HepG2 (cell line): ENCODE measurements at places on chromosomes 3 and 15.

DNA sequence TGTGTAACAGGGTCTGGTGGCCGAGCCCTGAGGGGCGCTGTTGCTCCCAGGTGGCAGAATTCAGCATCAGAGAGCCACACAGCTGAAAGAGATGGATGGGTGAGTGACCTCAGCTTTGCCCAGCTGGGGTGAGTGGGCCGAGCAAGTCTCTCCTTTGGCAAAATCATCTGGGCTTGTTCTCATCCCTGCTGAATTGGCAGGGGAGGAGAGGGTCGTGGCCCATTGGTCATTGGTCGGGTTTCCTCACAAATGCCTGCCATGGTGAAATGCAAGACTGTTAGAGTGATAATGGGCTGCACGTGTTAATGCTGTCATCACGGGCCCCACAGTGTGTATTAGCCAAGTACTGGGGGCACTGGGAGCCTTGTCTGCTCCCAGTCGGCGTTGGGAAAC, 15.9 kb downstream of the ABHD2 start:
- no peak for DNase-seq

DNA sequence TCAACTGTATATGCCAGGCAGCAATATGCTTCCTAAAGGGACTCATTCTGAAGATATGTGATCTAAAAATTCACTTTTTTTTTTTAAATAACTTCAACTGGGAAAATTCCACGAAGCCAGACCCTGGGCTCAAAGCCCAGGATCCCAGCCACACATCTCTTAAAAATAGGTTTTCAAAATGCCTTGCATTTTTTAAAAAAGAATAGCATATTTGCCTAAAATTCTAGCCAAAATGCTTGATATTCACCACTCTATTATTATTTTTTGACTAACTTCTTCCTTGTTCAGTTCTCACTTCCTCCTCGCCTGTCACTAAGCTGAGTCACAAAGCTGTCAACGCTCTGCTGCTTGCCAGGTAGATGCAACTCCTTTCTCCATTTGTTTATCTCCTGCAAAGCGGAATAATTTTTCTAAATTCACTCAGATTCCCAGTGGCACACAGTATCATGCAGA, 28.0 kb upstream of the VGLL4 start:
- no peak for DNase-seq

- DNase-seq: no peak
Measured at GRCh38 chr15:71002316-71002715, 109.7 kb downstream of the LRRC49 start.

DNA sequence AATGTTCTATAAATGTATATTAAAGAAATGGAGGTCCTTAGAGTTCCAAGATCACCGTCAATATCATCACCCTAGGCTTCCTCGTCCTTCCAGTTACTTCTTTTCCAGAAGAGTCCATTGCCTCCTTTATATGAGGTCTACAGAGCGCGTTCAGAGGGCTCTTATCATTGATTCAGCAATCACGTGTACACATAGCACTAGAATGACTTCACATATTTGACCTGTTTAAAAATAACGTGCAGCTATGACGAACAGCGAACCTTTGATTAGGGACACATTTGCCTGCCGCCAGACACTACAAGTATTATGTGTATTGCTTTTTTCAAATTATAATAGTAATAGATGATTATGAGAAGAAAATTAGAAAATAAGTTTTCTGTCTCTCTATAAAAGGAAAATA, 26.0 kb downstream of the IGF1R start:
- no peak for DNase-seq

GRCh38 chr3:97967966-97968365, 4.3 kb downstream of the RIOX2 start:
- DNase-seq: no peak

GRCh38 chr3:195284842-195285241, 13.9 kb upstream of the XXYLT1 start:
- no peak for DNase-seq

GRCh38 chr3:62812631-62813030, 62.6 kb downstream of the CADPS start:
- DNase-seq: no peak

DNA sequence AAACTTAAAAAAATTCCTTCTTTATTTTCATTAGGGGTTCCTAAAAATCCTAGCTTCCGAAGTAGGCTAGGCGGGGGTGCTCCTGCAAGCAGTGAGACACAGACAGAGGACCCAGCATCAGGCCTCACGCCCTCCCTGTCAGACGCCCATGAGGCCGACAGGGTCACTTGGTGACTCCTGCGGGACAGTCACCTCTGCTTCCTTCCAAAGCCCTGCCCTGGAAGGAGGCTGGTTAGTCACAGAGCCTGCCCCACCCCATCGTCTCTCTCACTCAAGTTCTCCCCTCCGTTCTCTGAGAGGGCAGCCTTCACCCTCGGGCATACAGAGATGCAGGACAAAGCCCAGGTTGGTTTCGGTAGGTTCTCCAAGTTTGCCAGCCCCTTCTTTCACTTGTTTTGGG, 38.6 kb downstream of the EHD4 start:
- no peak for DNase-seq
